ENCODE measurements at places on chromosomes 6 and 20.

GRCh38 chr6:128206610-128207426 is 306.0 kb upstream of the THEMIS start:
- DNase-seq, result no peak

DNA sequence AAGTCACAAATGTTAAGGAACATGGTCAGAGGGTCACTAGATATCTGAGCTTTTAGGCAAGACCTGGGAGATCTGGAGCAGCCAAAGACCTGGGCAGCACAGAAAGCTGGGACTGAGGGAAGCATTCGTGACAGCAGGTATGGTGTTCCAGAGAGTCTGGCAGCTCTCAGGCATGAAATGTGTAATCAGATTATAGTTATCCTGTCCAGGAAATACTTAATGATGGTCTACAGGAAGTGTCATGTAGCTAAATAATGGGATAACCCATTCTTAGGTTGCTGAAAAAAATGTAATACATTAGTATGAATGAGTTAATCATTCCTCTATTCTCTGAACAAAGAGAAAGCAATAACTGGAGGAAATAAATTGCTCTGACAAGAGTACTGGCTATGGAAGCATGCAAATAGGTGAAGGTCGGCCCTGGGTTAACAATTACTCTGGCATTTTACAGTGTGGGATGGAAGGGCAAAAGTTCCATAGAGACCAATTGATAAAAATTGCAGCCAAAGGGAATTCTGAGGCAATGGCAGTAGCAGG is 740.5 kb downstream of the CBLN4 start:
- DNase-seq, result no peak

DNA sequence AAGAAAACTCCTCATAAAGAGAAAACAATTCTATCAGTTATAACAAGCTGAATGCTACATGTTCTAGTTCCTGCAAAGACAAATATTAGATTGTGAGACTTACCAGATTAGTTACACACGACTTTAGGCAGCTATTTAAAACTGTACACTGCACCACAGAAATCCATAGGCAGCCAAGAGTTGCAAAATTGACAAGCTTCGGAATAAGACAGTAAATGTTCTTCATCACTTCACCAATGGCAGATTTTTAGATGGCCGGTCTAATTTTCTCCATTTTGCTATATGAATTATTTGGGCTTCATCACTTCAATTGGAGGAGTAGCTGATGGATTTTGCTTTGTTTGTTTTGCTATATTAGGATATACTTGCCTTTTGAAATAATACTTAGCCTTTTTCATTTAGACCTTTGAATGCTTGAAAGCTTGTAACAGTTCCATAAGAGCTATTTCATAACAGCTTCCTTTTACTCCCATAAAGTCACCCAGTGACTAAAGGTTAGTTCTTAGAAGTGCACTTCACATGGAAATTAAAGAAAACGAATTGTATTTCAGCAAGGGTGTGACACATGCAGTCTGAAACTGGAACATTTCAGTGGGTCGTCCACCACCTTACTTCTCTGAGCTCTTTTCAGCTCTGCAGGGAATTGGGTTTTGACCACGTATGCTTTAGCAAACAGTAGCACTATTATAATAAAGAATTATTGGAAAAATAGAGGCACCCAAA is at the start of gene ROS1:
TSS of gene ROS1 (minus strand) at position 512 of the 723 bp plus-strand sequence. CDS start at position 226, 286 bp downstream.
- DNase-seq, result no peak

GRCh38 chr20:58466729-58467571 is 48.2 kb downstream of the APCDD1L start:
- no peak for DNase-seq

DNA sequence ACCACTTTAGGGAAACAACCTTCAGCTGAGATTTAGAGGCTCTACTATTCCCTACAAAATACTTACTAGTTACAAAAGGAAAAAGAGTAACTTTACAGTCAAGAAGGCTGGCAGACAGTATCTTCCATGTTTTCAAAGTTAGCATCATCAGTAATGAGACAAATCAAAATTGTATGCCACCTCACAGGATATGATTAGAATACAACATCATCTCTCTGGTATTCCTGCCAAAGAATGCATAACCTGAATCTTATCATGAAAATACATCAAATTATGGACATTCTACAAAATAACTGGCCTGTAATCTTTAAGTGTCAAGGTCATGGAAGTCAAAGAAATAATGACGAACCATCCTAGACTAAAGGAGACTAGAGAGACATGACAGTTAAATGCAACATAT is 38.4 kb downstream of the CDK5RAP1 start:
- DNase-seq, result no peak
